ENCODE measurements at places on chromosomes 7 and 10.
A peak's percentile ranks its signal among the peaks of the same experiment; 100 is the strongest.

DNA sequence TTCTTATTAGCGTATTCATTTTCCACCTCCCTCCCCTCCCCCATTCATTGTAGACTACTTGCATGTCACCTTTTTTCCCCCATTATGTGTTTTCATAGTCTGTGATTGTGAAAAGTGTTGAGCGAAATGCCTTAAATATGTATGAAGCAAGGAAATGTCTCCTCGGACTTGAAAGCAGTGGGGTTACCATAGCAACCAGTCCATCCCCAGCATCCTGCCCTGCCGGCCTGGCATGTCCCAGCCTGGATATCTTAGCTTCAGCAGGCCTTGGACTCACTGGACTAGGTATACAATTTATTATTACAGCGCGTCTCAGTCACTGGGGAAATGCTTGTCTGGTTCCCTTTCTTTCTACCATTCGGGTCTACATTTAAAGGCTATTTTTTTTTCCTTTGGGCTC is 283.6 kb downstream of the BICC1 start:
- no peak for DNase-seq

GRCh38 chr7:101814991-101815825 is 2.2 kb upstream of the CUX1 start:
- DNase-seq, result peak; percentile 76

DNA sequence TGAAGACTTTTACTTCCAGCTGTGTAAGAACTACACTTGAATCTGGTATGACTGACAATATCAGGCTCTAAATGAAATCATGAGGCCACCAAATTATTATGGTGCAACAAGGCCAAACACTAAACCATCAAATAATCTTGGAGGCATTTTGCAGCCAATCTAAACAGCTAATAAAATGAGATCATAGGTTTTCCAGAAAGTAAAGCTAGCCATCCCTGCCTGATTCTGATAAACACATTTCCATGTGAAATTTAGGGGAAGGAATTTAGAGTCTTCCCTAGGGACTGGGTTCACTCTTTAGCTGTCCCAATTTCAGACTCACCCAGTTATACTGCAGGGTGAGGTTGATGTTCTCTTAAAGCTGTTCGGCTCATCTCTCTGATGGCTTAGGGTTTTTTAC is 190.3 kb upstream of the TMEM196 start:
- DNase-seq, result no peak

DNA sequence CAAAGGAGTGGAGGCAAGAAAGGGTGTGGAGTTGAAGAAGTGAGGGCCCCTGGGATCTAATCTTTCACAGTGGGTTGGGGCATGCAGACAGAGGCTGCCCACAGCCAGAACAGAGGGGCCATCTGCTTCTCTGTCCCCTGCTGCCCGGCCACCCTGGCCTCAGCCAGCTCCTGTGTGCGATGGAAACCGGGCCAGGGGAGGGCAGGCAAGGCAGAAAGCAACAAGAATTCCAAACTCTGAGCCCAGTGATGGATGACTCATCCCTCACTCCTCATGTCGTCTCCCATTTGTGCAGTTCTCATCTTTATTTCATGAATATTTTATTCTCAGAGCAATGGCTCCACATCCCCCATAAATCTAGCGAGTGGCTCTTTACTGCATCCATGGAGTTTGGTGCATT is 757.1 kb downstream of the GRID1 start:
- DNase-seq, result no peak

GRCh38 chr10:133258818-133259601 is 17.7 kb downstream of the ADAM8 start:
- peak; percentile 67 for DNase-seq

DNA sequence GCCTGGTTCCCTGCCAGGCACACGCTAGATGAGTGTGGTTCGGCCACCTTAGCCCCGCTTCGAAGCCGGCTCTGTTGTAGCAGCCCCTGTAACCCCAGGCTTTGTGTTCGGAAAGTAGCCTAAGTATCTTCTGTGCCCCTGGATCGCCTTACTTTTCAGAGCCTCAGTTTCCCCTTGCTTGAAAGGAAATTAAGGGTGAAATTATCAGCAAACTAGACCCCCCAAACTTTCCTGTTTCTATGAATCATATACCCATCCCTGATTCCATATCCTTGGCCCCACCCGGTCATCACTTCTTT is 312 bp downstream of the PDCD11 start:
- no peak for DNase-seq

GRCh38 chr7:91165846-91166230 is 98.4 kb upstream of the FZD1 start:
- DNase-seq, result no peak

DNA sequence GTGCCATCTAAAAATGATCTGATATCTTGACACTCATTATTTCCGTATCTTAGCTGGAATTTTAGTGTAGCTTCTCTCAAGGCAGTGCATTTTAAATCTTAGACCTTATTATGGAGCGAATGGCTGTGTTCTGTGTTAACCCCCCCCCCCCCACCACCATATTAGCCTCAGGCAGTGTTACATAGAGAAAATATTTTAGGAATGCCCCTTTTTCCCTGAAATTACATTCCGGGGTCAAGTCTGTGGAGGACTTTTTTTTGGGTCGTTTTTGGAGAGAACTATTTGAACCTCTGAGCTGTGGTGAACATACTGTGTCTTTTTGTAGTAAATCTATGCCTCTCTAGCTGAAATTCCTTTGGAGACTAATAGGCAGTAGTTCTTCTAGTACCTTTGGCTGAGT is 3.1 kb downstream of the CCDC126 start:
- no peak for DNase-seq

DNA sequence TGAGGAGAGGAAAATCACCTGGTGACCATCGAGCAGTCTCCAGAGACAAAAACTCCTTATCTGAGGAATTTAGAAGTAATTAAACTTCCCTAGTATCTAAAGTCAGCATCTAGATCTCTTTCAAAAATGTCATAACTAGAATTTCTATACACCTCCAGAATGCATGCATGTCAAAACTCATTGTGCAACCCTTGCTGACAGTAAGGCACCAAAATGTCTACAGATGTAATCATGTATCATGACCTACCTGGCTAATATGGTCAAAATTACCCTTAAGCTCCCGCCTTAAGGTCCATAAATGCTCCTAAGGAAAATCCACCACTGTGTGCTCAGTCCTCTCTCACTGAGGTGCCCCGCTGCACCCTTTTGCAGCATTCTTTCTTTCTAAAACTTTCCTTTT is 16.4 kb upstream of the LGI1 start:
- no peak for DNase-seq

- no peak for DNase-seq
These were observed 23.1 kb downstream of the ADAMTS14 start for GRCh38 chr10:70695241-70696030.

DNA sequence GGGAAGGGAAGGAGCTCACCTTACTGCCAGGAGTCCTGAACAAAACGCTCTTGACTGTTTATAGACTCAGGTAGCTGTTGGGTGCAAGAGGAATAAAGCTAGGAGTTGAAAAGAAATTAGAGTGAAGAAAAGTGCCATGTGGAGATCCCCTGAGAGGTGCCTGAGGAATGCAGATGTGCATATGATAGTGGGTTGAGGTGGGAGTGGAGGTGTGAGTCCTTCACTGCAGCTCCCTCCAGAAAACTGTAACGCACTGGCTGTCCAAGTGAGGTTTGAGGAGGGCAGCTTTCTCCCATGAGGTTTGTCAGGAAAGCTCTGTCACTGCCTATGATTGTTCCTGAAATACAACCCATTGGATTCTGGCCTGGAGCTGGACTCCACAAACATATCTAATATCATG is 904.8 kb upstream of the POT1 start:
- DNase-seq, result no peak

GRCh38 chr10:51986516-51986915 is 287.1 kb upstream of the CSTF2T start:
- no peak for DNase-seq

DNA sequence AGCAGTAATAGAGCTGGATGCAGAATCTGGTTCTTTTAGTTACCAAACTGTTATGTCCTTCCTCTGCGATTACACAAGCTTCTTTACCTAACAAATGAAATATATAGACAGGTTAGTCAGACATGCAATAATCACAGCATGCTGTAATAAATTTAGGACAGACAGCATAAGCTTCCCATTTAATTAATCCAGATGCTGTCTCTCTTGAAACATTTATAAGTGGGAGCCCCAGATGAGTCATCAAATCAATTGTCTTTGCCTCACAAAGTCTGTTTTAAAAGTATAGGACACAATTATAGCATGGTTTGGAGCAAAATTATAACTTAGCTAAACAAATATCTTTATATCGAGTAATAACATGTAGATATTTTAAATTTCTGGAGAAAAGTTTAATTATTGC is 1.6 kb downstream of the CDNF start:
- DNase-seq, result no peak

GRCh38 chr7:30223896-30224295 is 60.5 kb upstream of the ZNRF2 start:
- DNase-seq, result no peak

DNA sequence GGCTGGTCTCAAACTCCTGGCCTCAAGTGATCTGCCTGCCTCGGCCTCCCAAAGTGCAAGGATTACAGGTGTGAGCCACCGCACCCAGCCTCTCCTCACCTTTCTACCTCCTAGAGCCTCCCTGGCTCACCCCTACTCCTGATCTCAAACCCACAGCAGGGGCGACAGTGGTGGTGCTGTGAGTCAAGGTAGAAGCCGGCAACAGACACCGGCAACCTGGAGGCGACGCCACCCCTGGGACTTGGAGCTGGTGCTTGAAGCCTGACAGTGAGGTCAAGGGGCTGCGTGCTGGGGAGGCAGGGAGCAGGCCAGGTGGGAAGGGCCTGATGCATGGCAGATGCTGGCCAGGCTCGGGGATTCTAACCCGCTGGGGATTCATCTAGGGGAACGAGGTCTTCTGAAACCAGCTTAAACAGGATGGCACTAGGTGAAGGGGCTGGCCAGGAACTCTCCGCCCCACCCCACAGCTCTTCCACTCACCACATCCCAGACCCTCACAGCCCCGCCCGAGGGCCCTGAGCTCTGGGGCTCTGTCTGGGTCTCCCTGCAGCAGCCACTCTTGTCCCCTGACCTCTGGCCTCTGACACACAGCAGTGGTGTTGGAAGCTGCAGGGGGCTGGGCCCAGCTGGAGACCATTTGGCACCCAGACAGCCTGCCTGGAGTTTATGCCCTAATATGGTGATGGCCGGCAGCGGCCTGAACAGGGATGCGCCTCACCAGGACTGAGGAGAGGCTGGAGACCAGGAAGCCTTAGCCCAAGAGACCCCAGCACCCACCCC is 16.4 kb downstream of the KCNH2 start:
- no peak for DNase-seq

- no peak for DNase-seq
These were observed 482 bp upstream of the ERCC6 start for GRCh38 chr10:49539320-49539885.

- no peak for DNase-seq
These were observed 194.9 kb upstream of the CDCA7L start for GRCh38 chr7:22140578-22140977.

- DNase-seq, result no peak
These were observed 4.2 kb downstream of the GTPBP4 start for GRCh38 chr10:992467-992866.

GRCh38 chr10:79376751-79377556 is 29.7 kb downstream of the PPIF start:
- no peak for DNase-seq

GRCh38 chr7:28595076-28595475 is 182.8 kb downstream of the CREB5 start:
- DNase-seq, result no peak

- no peak for DNase-seq
These were observed 9.8 kb downstream of the IGFBP3 start for GRCh38 chr7:45911311-45911710.

DNA sequence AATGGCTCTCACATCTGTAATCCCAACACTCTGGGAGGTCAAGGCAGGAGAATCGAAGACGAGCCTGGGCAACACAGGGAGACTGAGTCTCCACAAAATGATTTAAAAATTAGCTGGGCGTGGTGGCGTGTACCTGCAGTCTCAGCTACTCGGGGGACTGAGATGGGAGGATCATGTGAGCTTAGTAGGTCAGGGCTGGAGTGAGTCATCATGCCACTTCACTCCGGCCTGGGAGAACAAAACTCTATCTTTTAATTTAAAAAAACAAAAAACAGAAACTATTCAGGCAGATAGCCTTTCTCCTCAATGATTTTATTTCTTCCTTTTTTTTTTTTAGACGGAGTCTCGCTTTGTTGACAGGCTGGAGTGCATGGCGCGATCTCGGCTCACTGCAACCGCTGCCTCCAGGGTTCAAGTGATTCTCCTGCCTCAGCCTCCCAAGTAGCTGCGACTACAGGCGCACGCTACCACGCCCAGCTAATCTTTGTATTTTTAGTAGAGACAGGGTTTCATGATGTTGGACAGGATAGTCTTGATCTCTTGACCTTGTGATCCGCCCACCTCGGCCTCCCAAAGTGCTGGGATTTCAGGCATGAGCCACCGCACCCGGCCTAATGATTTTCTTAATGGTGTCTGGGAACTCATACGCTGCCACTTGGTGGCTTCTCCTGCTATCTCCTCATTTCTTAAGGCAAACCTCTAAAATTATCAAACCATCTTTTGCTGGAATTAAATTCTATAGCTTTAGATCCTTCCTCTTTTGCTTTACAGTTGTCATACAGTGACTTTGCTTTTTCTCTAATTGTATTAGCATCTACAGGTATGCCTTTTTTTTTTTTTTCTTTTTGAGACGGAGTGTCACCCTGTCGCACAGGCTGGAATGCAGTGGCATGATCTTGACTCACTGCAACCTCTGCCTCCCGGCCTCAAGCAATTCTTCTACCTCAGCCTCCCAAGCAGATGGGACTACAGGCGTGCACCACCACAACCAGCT is 22.9 kb downstream of the SRPK2 start:
- no peak for DNase-seq

DNA sequence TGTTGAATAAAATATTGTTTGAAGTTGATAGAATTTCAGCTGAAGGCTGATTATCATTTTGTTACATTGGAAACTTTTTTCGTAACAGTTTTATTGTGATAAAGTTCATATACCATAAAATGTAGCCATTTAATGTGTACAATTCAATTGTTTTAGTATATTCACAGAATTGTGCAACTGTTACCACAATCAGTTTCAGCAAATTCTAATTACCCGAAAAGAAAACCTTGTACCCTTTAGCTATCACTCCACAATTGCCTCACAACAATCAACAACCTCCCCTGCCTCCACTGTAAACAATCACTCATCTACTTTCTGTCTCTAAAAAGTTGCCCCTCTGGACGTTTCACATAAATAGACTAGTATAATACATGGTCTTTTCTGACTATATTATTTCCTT is 179.7 kb upstream of the BET1 start:
- DNase-seq, result no peak

DNA sequence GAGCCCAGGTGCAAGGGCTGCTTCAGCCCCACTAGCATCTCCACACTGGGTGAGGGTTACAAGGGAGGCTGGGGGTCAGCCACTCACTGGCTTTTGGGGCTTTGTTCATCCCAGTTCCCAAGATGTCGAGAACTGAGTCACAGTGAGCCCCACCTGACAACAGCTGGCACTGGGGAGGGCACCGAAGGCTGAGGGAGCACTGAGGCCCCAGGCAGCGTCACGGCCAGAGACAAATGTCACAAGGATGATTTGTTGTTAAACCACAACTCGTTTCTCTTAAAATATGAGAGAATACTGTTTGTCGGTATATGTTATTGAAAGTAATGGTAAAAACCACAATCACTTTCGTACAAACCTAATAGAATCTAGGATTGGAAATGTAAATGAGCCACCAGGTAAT is 219.9 kb downstream of the CELF2 start:
- DNase-seq, result no peak

All from CD8-positive, alpha-beta memory T cell (primary cell).